Activated CD4-positive, alpha-beta T cell treated with anti-CD3 and anti-CD28 coated beads, Interleukin-2, amount 10 ng/mL, durations not matched to agents 7 days and 5 days (primary cell): ENCODE measurements at places on chromosomes 1 and 21.

DNA sequence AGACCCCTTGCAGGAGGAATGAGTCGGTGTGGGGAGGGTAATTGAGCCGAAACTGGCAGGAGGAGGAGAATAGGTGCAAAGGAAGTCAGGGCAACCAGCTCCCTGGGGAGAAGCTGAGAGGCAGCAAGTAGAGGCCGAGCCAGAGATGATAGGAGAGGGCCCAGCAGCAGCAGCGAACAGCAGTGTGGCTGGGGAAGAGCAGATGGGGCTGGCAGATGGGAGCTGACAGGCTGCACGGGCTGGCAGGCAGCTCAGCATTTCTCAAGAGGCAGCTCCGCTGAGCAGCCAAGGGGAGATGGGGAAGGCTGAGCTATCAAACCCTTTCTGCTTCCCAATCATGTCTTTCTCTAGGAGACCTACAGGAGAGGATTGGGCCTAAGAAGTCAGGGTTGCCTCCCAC, 158.2 kb downstream of the TRIM33 start:
- no peak for DNase-seq

DNA sequence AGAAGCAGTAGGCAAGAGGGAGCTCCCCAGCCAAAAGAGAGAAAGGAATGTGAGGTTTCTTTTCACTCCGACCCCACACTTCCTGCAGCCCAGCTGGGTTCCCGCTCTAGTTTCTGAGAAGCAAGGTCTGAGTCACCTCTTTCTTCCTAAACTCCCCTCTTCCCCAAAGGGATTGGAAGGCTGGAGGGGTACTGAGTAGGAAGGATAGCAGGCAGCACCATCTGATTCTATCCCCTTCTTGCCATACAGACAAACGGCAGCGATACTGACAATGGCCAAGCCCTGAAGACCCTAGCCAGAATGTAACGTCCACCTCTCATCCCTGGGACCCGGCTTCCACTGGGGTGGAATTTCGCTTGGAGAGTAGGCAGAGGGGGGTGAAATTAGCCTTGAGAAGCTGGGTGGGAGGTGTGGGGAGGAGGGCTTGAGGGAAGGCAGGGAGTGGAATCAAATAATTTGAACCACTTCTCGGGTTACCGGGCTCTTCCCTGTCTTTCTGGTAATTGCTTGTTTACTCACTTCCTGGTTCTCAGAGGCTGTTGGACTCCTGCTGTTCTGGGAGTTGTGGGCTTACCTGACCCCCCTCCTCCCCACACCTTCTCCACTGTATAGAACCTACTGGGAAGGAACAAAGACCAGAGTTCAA, 13.2 kb downstream of the IER5 start:
- DNase-seq: no peak

GRCh38 chr1:51689643-51690042, 72.8 kb downstream of the OSBPL9 start:
- DNase-seq: no peak

GRCh38 chr1:232628335-232629249, 1.3 kb downstream of the SIPA1L2 start:
- DNase-seq: no peak

- DNase-seq: no peak
Observed at GRCh38 chr1:44603718-44604117, 70.6 kb downstream of the TMEM53 start.

GRCh38 chr21:43608225-43608624, 51.1 kb downstream of the HSF2BP start:
- no peak for DNase-seq

- no peak for DNase-seq
Observed at GRCh38 chr1:101043776-101044175, 18.2 kb upstream of the DPH5 start.

DNA sequence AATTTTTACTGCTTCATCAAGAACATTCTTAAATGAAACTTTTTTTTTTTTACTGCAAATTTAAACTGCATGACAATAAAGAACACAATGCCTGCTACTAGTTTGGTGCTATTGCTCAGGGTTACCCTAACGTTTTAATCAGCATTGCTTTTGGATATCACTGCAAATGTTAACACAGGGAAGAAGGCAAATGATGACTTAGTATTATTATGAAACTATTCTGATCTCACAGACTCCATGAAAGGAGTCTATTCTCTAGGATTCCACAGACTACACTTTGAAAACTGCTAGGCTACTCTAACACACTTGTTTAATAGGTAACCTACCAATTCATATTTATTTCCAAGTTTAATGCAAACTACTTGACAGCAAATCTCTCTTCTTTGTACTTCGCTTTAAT, 49.8 kb downstream of the GATAD2B start:
- no peak for DNase-seq

GRCh38 chr1:241181971-241182370, 175.0 kb downstream of the RGS7 start:
- DNase-seq: no peak

DNA sequence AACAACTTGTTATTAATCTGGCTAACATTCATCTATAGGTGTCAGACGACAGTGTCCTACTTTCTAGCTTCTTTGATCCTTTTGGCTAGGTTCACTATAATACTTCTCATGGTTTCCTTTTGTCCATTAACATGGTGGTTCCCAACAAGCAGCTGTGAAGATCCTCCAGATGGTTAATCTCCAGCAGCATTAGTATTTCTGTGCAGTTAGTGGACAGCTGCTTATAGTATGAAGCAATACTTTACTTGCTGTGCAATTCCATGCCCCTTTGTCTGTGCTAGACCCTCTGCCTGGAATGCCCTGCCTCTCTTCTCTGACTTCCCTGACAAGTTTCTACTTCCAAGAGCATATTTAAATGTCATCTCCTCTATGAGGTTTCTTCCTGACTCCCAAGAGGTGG, 41.7 kb upstream of the ARHGAP29 start:
- DNase-seq: no peak

DNA sequence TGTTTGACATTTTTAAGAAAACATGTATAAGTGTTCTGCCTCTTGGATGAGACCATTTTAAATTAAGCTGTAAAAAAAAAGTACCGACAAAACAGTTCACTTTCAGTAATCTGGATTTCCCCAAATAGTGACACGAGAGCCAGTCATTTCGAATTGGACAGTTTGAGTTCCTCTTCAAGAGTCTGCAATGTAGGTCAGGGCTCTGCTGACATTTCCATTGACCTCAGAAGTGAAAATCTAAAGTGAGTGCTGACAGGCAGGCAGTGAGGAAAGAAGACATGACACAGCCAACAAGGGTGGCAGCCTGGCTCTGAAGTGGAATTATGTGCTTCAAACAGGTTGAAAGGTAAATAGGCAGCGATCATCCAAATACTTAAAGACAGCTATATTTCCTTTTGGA, at the start of gene IL23R:
Gene IL23R, plus strand, starts transcription at position 259 of the 400 bp plus-strand sequence. CDS start 1,667 bp downstream, outside the sequence.
- DNase-seq: no peak

DNA sequence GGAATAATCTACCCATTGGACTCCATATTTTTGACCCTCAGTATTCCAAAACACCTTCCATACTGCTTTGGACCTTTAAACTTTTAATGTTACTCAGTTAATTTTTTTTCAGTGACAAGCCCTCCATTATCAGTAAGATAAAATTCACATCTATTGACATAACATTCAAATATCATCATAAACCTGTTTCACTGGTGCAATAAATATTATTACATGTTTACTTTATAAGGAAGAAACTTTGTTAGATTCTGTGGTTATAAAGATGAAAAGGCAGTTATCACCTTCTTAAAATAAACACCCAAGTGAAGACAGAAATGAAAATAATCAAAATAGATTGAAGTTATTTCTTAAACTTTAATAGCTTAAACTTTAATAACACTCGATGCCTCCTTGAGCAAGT, 758.5 kb upstream of the ADGRL2 start:
- no peak for DNase-seq

DNA sequence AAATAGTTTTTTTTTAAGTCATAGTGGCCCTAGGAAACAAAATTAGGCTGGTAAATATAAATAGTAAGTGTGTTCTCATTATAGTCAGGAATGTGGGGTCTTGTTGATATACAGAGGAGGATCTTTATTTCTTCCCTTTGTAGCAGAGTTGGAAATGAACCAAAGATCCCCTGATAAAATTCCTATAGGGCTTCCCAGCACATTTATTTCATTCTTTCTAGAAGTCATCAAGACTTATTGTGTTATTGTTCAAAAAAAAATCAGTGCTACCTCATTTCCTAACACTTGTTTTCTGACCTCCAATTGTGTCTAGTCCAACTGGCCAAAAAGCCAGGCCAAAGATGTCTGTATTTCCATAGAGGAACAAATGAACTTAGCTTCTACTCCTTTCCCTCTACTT, 7.6 kb upstream of the PLEKHO1 start:
- DNase-seq: no peak

GRCh38 chr1:58363585-58363984, 182.9 kb downstream of the OMA1 start:
- no peak for DNase-seq

GRCh38 chr21:45142469-45143308, 68.3 kb downstream of the ADARB1 start:
- DNase-seq: no peak

GRCh38 chr1:19049128-19049768, 92.8 kb upstream of the IFFO2 start:
- DNase-seq: no peak

GRCh38 chr21:46144464-46145070, 10.8 kb downstream of the FTCD start:
- DNase-seq: no peak

- no peak for DNase-seq
Observed at GRCh38 chr1:235841938-235842545, 24.7 kb downstream of the LYST start.

- no peak for DNase-seq
Observed at GRCh38 chr1:177343445-177343844, 172.7 kb downstream of the BRINP2 start.

DNA sequence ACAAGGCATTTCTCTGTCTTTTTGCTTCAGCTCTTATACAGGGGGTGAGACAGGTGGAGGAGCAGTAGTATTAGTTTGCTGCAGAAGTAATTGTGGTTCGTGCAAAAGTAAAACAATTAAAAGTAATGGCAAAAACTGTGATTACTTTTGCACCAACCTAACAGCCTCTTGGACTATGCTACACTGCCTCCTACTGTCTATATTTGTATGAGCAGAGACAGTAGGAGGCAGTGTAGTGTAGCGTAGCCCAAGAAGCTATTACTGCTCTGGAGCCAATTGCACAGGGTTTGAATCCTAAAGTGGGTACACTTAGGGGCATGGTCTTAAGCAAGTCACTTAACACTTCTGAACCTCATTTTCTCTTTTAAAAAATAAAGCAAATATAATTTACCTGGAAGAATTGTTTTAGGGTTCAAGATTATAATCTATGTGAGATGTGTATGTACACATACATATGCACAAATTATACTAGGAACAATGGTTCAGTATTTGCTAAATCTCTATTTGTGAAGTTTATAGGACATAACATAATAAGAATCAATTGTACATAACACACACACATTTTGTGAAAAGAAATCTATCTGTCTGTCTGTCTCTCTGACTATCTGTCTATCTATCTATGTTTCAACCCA, 103.8 kb downstream of the BRINP3 start:
- DNase-seq: no peak
